ENCODE measurements at places on chromosomes 6 and 20.

DNA sequence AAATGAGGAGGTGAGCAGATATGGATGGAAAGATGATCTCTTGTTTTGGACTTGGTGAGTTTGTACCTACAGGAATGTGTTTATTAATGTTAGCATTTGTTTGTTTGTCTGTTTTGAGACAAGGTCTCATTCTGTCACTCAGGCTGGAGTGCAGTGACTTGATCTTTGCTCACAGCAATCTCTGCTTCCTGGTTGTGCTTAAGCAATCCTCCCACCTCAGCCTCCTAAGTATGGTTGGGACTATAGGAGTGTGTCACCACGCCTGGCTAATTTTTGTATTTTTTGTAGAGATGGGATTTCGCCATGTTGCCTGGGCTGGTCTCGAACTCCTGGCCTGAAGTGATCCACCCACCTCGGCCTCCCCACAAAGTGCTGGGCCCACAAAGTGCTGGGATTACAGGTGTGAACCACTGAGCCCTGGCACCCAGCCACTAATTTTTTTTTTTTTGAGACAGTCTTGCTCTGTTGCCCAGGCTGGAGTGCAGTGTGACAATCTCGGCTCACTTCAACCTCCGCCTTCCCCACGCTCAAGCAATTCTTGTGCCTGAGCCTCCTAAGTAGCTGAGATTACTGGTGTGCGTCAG, 7.1 kb downstream of the CASP8AP2 start:
- H3K4me3 ChIP-seq: no peak overlapping the region
- H3K27me3 ChIP-seq: no peaks in the 10 kb centered on the region
- no peaks in the 10 kb centered on the region for H3K4me1 ChIP-seq
- no peak for DNase-seq

GRCh38 chr20:13613917-13614316, 24.8 kb downstream of the TASP1 start:
- H3K4me1 ChIP-seq: peaks cover 66% of the 10 kb centered on the region
- no peaks in the 10 kb centered on the region for H3K27me3 ChIP-seq
- peak overlapping the region; percentile 66 for H3K27ac ChIP-seq
- no peak for DNase-seq
- H3K36me3 ChIP-seq: peaks cover 4% of the 10 kb centered on the region

DNA sequence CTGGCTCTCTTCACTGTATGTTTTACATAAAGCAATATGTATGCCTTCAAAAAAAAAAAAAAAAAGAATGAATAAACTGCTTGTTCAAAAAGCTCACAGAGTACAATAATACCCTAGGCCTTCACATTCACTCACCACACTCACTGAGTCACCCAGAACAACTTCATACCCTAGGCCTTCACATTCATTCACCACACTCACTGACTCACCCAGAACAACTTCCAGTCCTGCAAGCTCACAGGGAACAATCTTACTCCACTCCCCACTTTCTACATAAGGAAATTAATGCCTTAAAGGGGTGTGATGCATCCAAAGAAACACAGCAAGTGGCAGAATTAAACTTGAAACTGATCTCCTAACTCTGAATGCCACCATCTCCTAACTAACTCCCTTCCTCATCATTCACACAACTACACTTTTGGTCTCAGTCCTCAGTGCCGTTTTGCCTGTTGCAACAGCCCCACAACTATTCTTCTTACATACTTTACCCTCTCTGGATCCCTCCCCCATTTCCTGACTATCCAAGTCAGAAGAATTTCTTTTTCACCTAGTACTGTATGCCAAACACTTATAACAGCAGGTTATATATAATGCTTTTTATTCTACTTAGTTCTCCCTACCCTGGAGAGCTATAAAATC, 34.2 kb downstream of the NHSL1 start:
- no peak overlapping the region for H3K27ac ChIP-seq
- H3K36me3 ChIP-seq: peaks cover 18% of the 10 kb centered on the region
- no peak for DNase-seq
- no peaks in the 10 kb centered on the region for H3K27me3 ChIP-seq
- no peak overlapping the region for H3K4me3 ChIP-seq
- no peaks in the 10 kb centered on the region for H3K4me1 ChIP-seq

DNA sequence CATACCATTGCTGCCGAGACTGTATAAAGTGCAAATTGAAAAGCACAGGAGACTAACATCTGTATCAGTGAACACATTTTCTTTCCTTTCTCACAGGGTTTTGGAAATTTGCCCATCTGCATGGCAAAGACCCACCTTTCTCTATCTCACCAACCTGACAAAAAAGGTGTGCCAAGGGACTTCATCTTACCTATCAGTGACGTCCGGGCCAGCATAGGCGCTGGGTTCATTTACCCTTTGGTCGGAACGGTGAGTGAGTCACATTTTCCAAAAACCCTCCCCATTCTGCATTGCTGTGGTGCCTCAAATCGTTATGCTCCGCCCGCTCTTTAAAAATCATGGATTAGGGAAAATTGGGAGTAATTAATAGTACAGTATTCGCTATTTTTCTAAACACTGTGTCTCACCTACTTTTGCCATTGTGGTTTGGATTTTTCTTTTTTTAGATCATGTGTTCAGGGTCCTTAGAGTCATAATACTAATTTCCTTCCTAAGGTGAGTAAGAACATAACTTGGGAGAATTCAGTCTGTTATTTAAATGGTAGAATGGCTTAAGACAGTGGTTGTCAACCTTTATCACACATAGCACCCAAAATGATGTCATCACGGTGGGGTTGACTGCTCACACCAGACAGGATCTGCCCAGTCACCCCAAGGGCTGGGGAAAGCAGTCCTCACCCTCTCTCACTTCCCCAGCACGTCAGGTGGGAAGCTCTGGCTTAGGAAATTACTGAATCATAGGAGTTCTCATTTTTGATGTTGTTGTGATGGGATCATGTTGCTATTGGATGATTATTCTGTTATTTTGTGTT, 171.6 kb downstream of the MTHFD1L start:
- H3K27me3 ChIP-seq: no peaks in the 10 kb centered on the region
- H3K4me3 ChIP-seq: no peak overlapping the region
- DNase-seq: no peak
- peak overlapping the region; percentile 61 for H3K27ac ChIP-seq

- H3K36me3 ChIP-seq: no peaks in the 10 kb centered on the region
- H3K4me1 ChIP-seq: no peaks in the 10 kb centered on the region
- H3K4me3 ChIP-seq: no peak overlapping the region
- DNase-seq: peak; percentile 50
- no peak overlapping the region for H3K27ac ChIP-seq
- H3K27me3 ChIP-seq: no peaks in the 10 kb centered on the region
These were observed 39.1 kb downstream of the SUN5 start for GRCh38 chr20:32965115-32965514.

DNA sequence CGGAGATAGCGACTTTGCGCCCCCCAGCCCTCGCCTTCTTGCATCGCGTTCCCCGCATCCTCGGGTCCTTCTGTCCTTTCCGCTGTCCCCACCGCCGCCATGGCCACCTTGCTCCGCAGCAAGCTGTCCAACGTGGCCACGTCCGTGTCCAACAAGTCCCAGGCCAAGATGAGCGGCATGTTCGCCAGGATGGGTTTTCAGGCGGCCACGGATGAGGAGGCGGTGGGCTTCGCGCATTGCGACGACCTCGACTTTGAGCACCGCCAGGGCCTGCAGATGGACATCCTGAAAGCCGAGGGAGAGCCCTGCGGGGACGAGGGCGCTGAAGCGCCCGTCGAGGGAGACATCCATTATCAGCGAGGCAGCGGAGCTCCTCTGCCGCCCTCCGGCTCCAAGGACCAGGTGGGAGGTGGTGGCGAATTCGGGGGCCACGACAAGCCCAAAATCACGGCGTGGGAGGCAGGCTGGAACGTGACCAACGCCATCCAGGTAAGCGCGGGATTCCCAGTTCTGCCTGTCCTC, 401 bp downstream of the SLC32A1 start:
- no peak for DNase-seq
- no peak overlapping the region for H3K4me3 ChIP-seq
- no peak overlapping the region for H3K27ac ChIP-seq
- H3K4me1 ChIP-seq: no peaks in the 10 kb centered on the region
- peaks cover 1% of the 10 kb centered on the region for H3K27me3 ChIP-seq

- H3K36me3 ChIP-seq: no peaks in the 10 kb centered on the region
- H3K4me3 ChIP-seq: no peak overlapping the region
- no peaks in the 10 kb centered on the region for H3K4me1 ChIP-seq
- no peaks in the 10 kb centered on the region for H3K27me3 ChIP-seq
- DNase-seq: no peak
- H3K27ac ChIP-seq: no peak overlapping the region
These were observed 20.6 kb downstream of the ENPP3 start for GRCh38 chr6:131657630-131658111.

GRCh38 chr20:18019068-18019467, 38.6 kb downstream of the OVOL2 start:
- no peaks in the 10 kb centered on the region for H3K36me3 ChIP-seq
- no peaks in the 10 kb centered on the region for H3K4me1 ChIP-seq
- H3K4me3 ChIP-seq: no peak overlapping the region

DNA sequence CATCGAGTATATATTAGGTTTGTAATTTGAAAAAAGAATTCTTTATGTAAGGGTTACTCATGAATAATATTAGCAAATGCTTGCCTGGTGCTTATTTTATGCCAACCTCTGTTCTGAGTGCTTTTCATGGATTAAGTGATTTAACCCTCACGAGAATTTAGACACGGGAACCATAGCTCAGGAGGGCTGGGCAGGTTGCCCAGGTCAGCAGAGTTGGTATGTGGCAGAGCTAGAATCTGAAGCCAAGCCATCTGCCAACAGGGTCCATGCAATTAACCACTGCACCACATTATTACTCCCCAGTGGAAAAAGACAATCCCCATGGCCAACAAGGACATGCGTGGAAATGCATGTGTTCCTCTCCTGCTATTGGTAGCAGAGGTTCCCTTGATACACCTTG, 345.6 kb downstream of the CDC5L start:
- no peak for DNase-seq
- peaks cover 10% of the 10 kb centered on the region for H3K4me1 ChIP-seq
- H3K36me3 ChIP-seq: no peaks in the 10 kb centered on the region
- H3K27me3 ChIP-seq: no peaks in the 10 kb centered on the region
- no peak overlapping the region for H3K4me3 ChIP-seq

GRCh38 chr6:159098636-159099106, 53.9 kb upstream of the TAGAP start:
- H3K4me3 ChIP-seq: no peak overlapping the region
- no peaks in the 10 kb centered on the region for H3K36me3 ChIP-seq
- H3K4me1 ChIP-seq: no peaks in the 10 kb centered on the region
- no peak overlapping the region for H3K27ac ChIP-seq

GRCh38 chr6:43776115-43776798, 6.2 kb downstream of the VEGFA start:
- no peak overlapping the region for H3K4me3 ChIP-seq
- H3K27ac ChIP-seq: no peak overlapping the region
- no peak for DNase-seq
- H3K36me3 ChIP-seq: peaks cover 44% of the 10 kb centered on the region

GRCh38 chr6:52990342-52990741, 4.7 kb downstream of the GSTA4 start:
- DNase-seq: no peak
- no peaks in the 10 kb centered on the region for H3K27me3 ChIP-seq
- H3K36me3 ChIP-seq: peaks cover 2% of the 10 kb centered on the region
- H3K27ac ChIP-seq: no peak overlapping the region
- H3K4me1 ChIP-seq: peaks cover 29% of the 10 kb centered on the region
- H3K4me3 ChIP-seq: no peak overlapping the region

- H3K36me3 ChIP-seq: no peaks in the 10 kb centered on the region
- H3K27ac ChIP-seq: no peak overlapping the region
- no peaks in the 10 kb centered on the region for H3K4me1 ChIP-seq
- no peak overlapping the region for H3K4me3 ChIP-seq
- H3K27me3 ChIP-seq: no peaks in the 10 kb centered on the region
These were observed 51.1 kb downstream of the AGPAT4 start for GRCh38 chr6:161222706-161223234.

GRCh38 chr6:165855856-165856255, 192.8 kb upstream of the PDE10A start:
- H3K27ac ChIP-seq: no peak overlapping the region
- H3K4me1 ChIP-seq: no peaks in the 10 kb centered on the region
- DNase-seq: no peak
- H3K4me3 ChIP-seq: no peak overlapping the region
- no peaks in the 10 kb centered on the region for H3K27me3 ChIP-seq
- H3K36me3 ChIP-seq: no peaks in the 10 kb centered on the region

DNA sequence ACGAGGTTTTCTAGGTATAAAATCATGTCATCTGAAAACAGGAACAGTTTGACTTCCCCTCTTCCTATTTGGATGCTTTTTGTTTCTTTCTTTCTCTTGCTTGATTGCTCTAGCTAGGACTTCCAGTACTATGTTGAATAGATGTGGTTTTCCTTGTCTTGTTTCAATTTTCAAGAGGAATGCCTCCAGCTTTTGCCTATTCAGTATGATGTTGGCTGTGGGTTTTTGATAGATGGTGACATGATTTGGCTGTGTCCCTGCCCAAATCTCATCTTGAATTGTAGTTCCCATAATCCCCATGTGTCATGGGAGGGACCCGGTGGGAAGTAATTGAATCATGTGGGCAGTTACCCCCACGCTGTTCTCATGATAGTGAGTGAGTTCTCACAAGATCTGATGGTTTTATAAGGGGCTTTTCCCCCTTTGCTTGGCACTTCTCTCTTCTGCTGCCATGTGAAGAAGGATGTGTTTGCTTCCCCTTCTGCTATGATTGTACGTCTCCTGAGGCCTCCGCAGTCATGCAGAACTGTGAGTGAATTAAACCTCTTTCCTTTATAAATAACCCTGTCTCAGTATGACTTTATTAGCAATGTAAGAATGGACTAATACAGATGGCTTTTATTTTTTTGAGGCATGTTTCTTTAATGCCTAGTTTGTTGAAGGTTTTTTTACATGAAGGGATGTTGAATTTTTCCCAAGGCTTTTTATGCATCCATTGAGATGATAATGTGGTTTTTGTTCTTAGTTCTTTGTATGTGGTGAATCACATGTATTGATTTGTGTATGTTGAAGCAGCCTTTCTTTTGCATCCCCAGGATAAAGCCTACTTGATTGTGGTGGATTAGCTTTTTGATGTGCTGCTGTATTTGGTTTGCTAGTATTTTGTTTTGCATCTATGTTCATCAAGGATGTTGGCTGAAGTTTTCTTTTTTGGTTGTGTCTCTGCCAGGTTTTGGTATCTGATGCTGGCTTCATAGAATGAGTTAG, 239.1 kb downstream of the THBS2 start:
- no peaks in the 10 kb centered on the region for H3K4me1 ChIP-seq
- no peak overlapping the region for H3K27ac ChIP-seq
- H3K27me3 ChIP-seq: no peaks in the 10 kb centered on the region
- no peaks in the 10 kb centered on the region for H3K36me3 ChIP-seq
- H3K4me3 ChIP-seq: no peak overlapping the region

- H3K27me3 ChIP-seq: no peaks in the 10 kb centered on the region
- DNase-seq: no peak
- H3K27ac ChIP-seq: no peak overlapping the region
- no peak overlapping the region for H3K4me3 ChIP-seq
- H3K4me1 ChIP-seq: no peaks in the 10 kb centered on the region
These were observed 31.3 kb upstream of the MYLIP start for GRCh38 chr6:16097382-16098171.

GRCh38 chr20:38164069-38164468, 1.0 kb downstream of the TGM2 start:
- peaks cover 93% of the 10 kb centered on the region for H3K4me1 ChIP-seq
- H3K36me3 ChIP-seq: peaks cover 12% of the 10 kb centered on the region
- H3K4me3 ChIP-seq: peak overlapping the region; percentile 66
- no peaks in the 10 kb centered on the region for H3K27me3 ChIP-seq
- DNase-seq: peak; percentile 65
